ENCODE measurements at places on chromosomes 5 and 9.
A peak's percentile ranks its signal among the peaks of the same experiment; 100 is the strongest.

- no peak for DNase-seq
Measured at GRCh38 chr5:78778538-78778937, 130.0 kb upstream of the LHFPL2 start.

GRCh38 chr5:32734827-32735378 is 23.8 kb downstream of the NPR3 start:
- DNase-seq, result no peak

DNA sequence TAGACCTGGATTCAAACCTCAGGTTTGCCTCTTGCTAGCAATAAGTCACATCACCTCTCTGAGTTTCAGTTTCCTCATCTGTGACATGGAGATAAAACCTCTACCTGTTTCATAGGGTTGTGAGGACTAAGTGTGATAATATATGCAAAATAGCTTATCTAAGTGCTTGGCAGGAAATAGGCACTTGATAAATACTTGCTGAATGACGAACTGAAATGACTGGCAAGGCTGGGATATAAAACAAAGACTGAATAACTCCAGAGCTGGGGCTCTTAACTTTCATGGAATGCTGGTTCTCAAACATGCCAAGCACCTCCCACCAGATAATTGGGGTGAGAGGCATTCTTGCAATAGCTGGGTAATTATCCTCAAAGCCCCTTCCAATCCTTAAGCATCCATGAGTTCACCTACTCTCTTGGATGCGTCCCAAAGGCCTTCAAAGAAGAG is 87.6 kb downstream of the ADRB2 start:
- DNase-seq, result peak; percentile 74

GRCh38 chr9:78294290-78295176 is 2.4 kb upstream of the PSAT1 start:
- DNase-seq, result no peak

- no peak for DNase-seq
Measured at GRCh38 chr5:137836298-137836697, 31.4 kb upstream of the MYOT start.

GRCh38 chr9:98430535-98431292 is 175.3 kb upstream of the TBC1D2 start:
- no peak for DNase-seq

DNA sequence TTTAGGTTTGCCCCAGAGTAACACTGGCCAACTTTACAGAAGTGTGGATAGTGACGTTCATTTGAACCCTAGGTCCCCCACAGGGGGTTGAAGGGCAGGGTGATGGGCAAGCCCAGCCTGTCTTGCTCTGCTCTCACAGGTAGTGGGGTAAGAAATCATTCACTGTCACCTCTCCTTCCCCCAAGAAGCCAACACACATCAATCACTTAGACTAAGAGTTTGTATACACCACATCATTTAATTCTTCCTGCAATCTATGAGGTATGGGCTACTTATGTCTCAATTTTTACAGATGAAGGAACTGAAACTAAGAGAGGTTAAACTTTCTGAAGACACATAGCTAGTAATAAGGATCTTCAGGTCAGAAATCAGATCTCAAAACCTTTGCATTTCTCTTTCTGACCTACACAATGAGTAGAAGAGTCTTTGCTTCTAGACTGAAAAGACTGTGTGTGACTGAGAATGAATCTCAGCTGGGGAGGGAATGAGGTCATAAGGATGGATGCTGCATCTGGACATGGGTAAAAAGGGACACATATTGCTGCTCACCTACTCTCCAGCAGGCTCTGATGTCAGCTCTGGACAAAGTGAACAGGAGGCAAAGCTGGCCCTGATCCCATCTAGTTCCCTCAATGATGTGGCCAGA is 81.0 kb upstream of the EQTN start:
- DNase-seq, result no peak
